SW480 (cell line): ENCODE measurements at places on chromosomes 7 and 10.

DNA sequence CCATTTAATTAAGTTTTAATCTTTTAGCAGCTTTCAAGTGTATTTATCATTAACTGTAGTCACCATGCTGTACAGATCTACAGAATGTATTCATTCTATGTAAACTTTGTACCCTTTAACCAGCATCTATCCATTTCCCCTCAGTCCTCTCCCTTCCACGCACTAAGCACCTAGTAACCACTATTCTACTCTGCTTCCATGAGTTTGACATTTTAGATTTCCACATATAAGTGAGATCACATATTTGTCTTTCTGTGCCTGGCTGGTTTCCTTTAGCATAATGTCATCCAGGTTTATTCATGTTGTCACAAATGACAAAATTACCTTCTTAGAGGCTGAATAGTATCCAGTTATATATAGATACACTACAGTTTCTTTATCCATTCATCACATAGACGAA is 79.7 kb downstream of the BTAF1 start:
- DNase-seq = no peak

DNA sequence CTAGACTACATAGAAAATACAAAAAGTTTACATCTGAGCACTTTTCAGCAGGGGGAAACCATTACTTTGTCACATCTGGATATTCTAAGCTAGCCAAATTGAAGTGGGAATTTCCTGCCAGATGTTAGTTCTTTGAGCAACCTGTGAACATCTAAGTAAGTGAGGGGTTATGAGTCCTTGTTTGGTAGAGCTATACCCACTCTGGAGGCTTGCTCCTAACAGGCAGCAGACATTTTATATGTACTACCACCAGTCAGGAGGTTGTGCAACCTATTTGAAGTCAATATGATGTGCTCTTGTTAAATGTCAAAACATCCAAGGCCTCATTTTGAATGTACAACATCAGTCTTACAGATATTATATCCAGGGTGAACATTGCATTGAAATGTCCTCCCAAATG is 143.3 kb upstream of the KAT6B start:
- no peak for DNase-seq

GRCh38 chr7:43779045-43779812 is 20.7 kb downstream of the BLVRA start:
- no peak for DNase-seq

GRCh38 chr10:115654961-115655360 is 561.8 kb downstream of the ATRNL1 start:
- DNase-seq = no peak

- DNase-seq = no peak
These were observed 36.1 kb downstream of the ABRAXAS2 start for GRCh38 chr10:124837687-124838086.

DNA sequence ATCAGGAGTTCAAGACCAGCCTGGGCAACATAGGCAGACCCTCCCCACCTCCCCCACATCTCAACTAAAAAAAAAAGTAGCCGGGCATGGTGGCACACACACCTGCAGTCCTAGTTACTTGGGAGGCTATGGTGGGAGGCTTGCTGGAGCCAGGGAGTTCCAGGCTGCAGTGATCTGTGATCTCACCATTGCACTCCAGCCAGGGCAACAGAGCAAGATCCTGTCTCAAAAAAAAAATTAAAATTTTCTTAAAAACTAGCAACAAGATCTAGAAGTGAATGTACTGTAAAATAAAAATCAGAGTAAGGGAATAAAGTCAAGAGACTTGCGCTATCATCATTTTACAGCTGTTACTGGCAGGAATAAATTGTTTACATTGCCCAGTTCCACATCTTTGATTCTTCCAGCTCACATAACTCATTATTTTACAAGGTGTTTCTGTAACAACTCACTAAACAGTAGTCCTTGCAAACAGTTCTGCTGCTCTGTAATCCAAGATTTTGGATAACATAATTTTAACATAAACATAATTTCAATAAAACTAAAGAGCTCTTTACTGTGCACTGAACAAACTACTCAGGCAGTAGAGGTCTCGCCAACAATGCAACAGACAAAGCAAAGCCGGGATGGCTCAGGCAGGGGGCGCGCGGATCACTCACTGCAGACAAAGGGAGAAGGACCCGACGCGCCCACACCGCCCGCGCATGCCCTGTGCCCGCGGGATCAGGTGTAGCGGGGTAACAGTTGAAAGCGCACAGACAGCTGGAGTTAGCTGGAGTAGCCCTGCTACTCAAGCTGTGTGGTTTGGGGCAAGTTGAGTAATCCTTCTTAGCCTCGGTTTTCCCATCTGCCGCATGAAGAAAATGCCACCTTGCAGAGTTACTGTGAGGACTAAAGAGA is 73.3 kb upstream of the NFE2L3 start:
- DNase-seq = peak; percentile 88

DNA sequence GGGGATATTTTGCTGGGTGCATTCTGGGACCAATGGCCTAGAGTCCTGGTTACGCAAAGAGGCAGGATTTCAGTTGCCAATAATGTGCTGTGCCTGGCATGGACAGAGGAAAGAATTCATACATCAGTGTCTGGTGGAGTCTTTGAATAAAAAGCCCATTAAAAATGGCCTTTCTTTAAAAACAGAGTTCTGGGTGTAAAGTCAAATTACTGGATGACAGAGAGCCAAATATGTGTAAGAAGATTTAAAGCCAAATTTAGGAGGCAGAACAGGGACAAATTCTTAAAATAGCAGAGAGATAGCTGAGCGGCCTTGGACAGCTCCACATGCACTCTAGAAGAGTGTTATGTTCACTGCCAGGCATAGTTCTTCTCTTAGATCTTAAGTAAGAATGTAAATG is 60.8 kb upstream of the MEOX2 start:
- no peak for DNase-seq

- no peak for DNase-seq
These were observed 15.4 kb upstream of the MEST start for GRCh38 chr7:130476297-130477150.

DNA sequence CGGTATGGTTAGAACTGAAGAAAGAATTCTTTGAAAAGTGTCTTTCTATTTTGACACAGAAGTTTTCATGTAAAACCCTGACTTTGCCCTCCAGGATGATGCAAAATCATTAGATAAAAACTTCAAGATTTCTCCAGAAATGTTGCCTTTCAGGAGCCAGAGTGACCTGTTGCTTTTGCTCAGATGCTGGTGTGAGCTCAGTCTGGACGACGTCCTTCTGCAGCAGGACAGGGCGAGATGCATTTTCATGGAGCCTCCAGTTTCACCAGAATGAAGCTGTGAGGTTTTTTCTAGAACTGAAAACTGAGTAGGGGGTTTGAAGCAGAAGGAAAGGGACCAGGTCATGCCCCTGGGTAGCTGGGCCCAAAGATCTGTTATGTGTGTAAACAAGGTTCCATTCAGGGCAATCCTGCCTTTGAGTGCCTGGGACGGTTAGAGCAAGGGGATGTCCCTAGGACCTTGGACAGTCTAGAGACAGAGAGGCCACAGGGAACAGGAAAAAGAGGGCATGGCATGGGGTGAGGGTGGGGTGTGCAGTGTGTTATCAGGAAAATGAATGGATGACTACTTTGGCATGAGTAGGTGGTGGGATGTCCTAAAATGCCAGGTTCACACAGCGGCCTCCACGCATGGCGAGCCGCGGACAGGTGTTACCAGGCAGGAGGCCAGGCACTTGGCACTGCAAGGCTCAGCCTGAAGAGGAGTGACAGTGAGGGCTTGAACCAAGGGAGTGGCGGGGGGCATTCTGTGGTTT is 356.3 kb downstream of the CXCL12 start:
- DNase-seq = no peak

- no peak for DNase-seq
These were observed 442.8 kb downstream of the PLXNA4 start for GRCh38 chr7:132133501-132133900.

DNA sequence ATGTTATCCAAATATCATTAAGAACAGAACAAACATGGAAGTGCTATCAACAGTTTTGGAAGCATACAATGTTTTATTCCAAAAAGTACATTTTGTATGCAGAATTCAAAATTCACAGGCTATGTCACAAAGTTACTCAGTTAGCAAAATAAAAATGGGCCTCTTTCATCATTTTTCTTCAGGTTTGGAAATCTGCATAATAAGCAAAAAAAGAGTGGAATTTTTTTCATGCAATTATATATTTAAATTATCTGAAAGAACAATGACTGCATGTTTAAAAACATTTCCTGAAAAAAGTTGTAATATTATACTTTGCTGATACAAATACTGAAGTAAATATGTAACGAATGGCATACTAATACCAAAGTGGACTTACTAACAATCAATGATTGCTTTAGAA is 161.2 kb upstream of the MBL2 start:
- DNase-seq = no peak

GRCh38 chr10:43922335-43923280 is 273.9 kb upstream of the ZNF32 start:
- DNase-seq = no peak

DNA sequence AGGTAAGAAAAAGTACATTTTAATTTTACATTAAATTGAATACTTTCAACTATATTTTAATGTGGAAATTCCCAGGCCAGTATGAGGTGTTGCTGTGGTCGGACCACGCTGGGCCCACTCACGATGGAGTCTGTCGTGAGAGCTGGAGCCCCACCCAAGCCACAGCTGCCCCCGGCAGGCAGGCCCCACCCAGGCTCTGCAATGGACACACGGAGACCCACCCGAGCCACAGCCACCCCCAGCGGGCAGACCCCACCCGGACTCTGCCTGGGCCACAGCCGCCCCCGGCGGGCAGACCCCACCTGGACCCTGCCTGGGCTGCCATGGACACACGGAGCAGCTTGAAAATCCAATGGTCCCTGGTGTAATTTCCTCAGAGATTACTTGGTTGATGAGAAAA is 141.3 kb downstream of the PTPRN2 start:
- DNase-seq = no peak

- no peak for DNase-seq
These were observed 428.8 kb downstream of the SH2D4B start for GRCh38 chr10:80966326-80966986.
